NCI-H187 treated with DMSO at 0.1 percent for 48 hours (cell line): ENCODE measurements at places on chromosomes 11 and 22.

DNA sequence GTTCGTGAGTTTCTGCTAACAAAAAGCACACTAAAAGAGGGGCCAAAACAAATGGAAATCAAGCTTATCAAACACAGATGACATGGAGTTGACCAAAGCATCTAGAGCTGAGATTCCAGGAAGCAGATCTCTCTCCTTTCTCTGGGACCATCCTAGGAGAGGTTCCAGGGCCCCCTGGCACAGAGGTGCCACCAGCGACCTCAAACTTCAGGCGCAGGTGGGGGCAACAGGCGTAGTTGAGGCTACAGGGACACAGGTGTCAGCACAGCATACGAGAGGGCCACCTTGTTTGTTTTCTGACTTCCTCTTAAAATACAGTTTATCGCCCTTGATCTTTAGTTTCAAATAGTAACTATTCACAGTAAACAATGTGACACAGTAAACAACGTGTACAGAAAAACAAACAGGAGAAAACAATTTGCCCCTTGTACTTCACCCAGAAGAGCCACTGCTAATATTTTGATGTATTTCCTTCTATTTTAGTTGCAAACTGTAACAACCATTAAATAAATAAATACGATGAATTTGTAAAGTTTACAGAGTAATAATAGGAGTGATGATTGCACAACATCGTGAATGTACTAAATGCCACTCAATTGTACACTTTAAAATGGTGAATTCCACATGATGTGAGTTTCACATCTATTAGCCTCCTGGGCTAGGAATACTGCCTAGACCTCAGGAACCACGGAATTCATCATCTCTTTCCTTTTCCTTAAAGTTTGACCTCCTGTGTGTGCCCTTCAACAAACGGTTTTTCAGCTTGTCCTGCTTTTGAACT lies 52.2 kb downstream of the IGLL5 start:
- no peak for DNase-seq

DNA sequence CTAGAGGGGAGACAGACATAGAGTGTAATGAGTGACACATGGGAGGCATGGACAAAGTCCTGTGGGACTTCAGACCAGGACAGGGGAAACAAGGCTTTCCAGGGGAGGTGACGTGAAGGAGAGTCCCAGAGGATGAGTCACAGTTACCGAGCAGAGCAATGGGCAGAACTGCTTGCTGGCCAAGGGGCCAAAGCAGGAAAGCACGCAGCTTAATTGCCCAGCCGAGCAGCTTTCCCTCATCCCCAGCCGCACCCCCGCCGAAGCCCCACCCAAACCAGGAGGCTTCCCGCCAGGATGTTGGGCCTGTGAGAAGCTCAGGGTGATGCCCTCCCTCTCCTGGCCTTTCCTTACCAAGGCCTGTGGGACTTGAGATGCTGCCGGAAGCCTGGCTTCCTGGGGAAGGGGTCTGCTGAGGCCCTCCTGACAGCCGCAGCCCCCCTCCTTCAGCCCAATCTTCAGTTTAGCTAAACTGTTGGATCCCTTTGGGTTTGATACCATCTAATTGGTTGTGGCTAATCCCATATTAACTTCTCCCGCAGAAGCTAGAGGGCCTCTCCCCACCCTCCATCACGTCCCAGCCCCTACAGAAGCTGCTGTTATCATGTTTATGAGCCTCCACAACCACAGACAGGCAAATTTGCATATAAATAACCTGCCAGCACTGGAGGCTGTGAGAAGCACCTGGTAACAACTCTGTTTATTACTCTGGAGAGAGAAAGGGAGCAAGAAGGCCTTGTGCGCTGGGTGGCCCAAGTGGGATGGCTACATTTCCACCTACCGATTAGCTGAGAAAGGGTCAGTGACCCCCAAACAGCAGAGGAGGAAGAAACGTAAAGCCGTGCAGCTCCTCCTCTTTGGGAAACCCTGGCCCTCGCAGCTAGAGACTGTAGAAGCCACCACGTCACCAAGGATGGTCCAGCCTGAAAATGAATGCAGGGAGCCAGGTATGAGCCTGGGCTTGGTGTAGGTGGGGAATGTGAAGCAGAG lies 80.0 kb downstream of the TRIM29 start:
- DNase-seq: no peak

DNA sequence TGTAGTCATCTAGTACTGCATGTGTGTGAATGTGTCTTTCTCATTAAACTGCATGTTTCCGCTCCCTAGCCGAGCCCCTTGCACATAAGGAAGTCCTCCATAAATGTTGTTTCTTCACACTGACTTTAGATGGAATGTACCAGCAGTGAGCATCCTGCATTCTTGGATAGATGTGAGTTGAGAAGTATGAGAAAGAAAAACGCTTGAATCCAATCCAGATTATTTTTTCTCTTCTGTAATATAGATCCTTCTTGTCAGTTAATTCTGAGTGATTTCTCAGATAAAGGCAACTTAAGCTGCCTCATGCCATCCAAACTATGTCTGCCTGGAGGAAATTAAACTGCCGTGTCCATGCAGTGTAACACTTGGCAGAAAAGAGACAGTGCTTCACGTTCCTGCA lies 268.1 kb upstream of the ISX start:
- no peak for DNase-seq

- DNase-seq: no peak
Observed at GRCh38 chr22:34645375-34645774, 420.6 kb upstream of the ISX start.

DNA sequence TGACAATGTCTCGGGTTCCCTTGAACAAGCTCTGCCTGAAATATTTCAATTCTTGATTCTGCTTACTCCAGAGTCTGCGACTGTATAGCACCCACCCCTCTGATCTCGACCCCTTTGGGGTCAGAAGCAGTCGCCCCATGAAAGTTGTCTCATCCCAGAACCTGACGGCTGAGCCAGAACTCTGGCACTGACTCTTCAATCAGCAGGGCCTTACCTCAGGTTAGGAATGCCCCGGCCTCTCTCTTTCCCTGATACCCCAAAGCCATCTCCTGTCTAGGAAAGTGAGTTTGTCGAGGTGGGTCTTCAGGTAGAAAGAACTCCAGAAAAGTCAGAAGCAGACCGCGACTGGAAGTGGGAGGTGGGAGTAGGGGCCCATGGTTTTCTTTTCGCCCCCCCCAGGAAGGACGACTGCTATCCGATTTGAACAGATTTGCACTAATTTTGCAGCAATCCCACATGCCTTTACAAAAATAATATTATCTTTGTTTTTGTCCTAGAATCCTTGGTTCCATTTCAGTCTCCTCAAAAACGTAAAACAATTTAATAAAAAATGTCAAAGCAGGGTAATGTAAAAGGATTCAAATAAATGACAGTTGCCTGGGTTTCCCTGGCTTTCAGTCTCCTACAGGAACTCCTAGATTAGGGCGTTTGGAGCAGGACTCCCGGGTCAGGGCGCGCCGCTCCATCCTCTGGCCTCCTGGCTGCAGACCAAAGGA lies 898 bp upstream of the ROBO3 start:
- DNase-seq: no peak

GRCh38 chr11:33620423-33621171 lies 80.0 kb downstream of the C11orf91 start:
- no peak for DNase-seq
